ENCODE measurements at places on chromosomes 7 and 10.

GRCh38 chr7:79286181-79286580 is 167.3 kb downstream of the MAGI2 start:
- DNase-seq = no peak

GRCh38 chr10:93420944-93421825 is 60.9 kb downstream of the MYOF start:
- no peak for DNase-seq

- DNase-seq = no peak
These were observed 123.6 kb downstream of the TCF7L2 start for GRCh38 chr10:113073549-113074189.

GRCh38 chr7:30184791-30185487 is 50.2 kb downstream of the MTURN start:
- DNase-seq = no peak

- no peak for DNase-seq
These were observed 6.2 kb downstream of the SFR1 start for GRCh38 chr10:104128214-104128613.

DNA sequence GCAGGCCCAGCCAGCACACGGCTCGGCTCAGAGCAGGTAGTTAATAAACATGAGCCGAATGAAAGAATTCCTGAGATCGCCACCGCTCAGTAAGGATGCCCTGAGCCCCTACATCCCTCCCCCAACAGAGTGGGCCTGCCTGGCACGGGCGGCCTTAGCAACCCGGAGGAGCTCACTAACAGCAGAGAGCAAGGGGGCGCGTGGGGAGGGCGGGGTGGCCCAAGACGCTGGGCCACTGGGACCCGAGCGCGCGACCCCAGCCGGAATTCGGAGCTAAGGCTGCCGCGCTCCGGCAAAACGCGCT is 403 bp upstream of the ENO4 start:
- DNase-seq = no peak

DNA sequence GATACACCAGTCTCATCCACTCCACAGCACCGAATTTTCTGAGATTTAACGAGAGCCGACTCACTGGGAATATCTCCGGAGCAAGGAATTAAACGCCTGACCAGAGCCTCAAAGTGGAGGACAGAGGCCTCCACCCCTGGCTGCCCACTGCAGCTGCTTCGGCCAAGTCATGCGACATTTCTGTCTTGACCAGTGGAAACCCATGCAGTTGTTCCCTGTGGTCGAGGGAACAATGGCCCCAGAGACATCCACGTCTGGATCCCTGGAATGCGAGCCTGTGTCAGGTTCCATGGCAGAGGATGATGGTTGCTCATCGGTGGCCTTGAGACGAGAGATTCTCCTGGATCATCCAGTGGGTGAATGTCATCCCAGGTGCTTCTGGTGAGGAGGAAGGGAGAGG is 65.7 kb upstream of the INSIG1 start:
- DNase-seq = no peak

DNA sequence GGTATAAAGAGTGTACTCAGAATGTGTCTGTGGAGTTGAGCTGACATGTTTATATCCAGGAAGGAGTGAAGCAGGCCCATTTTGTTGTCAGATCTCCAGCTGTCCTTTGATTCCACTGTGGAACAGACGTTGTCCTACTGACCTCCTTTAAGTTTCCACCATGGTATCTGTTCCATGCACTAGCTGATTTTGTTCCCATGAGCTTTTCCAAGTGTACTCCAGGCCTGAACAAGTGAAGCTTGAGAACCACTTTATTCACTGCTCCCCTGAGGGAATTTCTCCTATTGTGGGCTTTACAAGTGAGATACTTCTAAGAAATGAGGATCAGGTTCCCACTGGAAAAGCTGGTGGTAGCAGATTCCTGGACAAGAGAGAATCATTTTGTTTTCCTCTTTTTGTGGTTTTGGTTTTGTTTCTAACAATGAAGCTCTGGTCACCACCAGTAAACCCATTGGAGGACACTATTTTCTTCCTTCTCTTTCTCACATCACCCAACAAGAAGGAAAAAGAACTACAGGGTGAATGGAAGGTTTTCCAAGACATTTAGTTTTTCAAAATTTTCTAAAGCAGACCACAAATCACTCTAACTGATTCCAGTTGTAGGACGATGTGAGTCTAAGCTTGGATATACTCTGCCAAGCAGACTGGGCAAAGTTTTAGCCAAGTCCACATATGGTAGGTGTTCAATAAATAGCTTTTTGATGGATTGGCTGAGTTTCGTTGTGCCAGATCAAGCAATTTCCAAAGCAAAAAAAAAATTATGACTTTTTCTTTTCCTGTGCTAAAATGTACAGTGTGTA is 144.2 kb downstream of the JCAD start:
- DNase-seq = no peak
